GF-D8 (cell line): ENCODE measurements at places on chromosomes 3 and 15.

GRCh38 chr3:150309257-150309542, 98.9 kb upstream of the TSC22D2 start:
- DNase-seq, result no peak

DNA sequence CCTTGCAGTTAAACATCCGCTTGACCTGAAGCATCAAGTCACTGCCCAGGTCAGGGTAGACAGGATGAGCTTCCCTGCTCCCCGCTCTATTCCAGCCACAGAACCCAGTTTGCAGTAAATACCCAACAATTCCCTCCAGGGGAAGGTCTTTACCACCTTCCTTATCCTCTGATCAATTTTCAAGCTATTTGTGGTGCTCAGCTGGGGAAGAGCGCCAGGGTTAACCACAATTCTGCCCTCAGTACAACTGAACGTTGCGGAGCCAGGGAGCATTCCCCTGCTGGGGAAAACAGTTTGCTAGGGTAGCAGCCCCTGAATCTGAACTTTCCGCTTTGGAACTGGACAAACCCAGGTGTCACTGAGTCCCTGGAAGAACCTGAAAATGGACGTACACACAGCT, 28.5 kb downstream of the RBPMS2 start:
- DNase-seq, result no peak

- DNase-seq, result no peak
Observed at GRCh38 chr3:134846911-134847317, 51.9 kb downstream of the EPHB1 start.

GRCh38 chr15:34336231-34336990, 1.2 kb downstream of the SLC12A6 start:
- no peak for DNase-seq

GRCh38 chr3:169628567-169628966, 34.9 kb downstream of the MECOM start:
- no peak for DNase-seq
